Bronchial epithelial cell (primary cell): ENCODE measurements at places on chromosomes 6 and 20.
A peak's percentile ranks its signal among the peaks of the same experiment; 100 is the strongest.

GRCh38 chr6:130851026-130851425 is 23.8 kb downstream of the SMLR1 start:
- DNase-seq, result no peak

GRCh38 chr20:6501061-6501460 is 266.4 kb upstream of the BMP2 start:
- DNase-seq, result peak; percentile 97

DNA sequence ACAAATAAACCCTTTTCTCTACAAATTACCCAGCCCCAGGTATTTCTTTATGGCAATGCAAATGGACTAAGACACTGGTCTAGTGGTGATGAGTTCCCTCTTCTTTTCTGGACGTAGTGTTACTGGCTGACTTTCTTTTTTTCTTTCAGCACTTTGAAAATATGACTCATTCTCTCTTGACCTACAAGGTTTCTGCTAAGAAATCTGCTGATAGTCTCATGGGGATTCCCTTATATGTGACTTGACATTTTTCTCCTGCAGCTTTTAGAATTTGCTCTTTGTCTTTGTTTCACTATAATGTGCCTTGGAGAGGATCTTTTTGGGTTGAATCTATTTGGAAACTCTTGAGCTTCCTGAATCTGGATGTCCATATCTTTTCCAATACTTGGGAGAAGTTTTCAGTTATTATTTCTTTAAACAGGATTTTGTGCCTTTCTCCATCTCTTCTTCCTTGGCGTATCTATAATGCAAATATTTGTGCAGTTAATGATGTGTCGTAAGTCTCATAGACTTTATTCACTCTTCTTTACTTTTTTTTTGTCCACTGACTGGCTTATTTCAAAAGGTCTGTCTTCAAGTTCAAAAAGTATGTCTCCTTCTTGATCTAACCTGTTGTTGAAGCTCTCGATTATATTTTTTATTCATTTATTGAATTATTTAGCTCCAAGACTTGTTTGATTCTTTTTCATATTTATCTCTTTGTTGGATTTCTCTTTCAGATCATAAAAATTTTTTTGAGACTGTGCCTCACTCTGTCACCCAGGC is 42.2 kb upstream of the TPD52L1 start:
- no peak for DNase-seq

DNA sequence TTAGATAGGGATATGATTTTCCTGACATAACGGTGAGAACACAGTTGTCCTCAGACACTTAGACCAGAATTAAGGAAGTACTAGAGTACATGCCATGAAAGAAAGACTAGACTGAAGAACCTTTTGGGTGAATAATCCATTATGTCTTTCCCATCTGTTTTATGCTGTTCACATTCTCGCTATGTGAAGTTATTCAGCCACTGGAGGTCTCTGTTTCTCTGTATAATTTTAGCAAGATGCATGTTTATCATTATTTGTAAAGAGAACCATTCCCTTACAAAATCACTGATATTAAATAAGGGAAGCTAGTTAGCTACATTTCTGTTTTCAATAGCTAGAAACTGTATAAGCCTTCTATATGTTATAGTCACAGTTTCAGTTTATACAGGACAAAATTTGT is 391.9 kb downstream of the CD109 start:
- peak; percentile 13 for DNase-seq

DNA sequence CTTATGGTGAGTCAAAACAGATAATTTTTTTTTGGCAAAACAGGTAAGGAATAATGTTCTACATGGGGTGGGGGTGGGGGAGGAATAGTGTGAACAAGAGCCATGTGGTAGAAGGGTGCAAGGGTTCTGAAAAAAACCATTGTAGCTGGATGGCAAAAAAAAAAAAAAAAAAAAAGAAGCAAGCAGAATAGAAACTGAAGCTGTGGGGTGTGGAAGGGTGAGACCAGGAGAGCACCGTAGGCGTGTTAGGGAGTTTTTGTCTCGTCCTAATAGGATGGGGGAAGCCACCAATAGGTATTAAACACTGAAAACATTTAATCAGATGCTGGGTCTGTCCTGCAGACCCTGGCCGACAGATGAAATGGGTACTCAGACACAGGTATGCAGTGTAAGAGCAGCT is 110.1 kb downstream of the ADTRP start:
- no peak for DNase-seq
